ENCODE measurements at places on chromosomes 1 and 21.

DNA sequence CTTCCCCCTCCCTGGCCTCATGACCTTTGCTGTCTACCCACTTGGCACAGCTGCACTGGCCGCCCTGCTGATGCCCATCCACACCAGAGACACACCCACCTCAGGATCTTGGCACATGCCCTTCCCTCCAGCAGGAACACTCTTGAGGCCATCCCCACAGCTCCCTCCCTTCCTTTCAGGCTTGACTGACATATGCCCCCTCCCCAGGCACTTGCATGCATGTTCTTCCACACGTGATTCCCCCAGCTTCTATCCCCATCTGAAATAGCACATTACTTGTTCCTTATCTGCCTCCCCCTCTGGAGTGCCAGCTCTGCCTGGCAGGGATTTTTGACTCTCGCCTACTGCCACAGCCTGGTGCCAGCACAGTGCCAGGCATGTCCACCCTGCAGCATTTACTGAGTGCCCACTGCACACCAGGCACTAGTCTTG lies 98.5 kb upstream of the SLC25A33 start:
- DNase-seq, result no peak

GRCh38 chr1:38831731-38832369 lies 27.7 kb downstream of the RRAGC start:
- DNase-seq, result peak; percentile 68

DNA sequence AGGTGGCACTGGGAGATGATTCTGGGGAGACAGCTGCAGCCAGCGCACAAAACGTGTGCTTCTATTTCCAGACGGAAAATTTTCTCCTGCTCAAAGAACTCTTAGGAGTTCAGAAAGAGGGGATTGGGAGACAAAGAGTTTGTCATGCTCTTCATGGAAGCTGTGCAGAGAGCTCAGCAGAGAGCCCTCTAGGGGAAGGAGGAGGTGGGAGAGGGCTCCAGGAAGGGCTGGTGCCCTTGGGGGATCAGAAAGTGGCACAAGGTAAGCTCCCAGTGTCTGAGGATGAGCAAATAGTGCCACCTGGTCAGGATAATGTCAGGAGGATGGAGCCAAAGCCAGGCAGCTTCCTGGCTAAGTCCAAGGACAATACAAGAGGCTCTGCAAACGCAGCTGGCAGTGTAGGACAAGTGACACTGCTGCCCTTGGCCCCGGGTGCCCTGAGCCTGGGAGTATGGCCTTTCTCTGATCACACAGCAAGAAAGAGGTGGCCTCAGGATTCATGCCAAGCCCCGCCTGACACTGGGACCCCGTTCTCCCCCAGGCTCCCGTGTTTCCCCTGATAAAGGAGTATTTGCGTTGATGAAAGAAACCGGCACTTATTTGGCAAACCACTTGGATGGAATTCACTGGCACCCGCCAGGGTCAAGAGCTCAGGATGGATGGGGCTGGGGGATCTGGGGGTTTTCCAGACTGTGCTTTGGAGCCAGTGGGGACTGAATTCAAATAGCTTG lies 254.0 kb downstream of the PTPRU start:
- no peak for DNase-seq

DNA sequence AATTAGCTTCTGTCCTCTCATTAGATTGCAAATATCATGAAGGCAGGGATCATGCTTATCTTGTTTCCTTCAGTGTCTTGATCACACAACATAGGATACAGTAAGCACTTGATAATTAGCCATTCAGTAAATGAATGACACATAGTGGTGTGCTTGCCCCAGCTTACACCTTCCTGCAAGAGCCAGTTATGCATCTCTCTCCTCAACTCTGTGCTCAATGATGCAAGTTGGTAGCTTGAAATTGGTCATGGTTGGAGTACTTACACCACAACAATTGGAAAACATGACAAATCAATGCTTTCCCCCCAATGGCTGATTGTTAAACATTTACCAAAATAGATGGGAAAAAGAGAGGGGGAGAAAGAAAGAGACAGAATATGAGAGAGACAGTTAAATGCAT lies 129.2 kb downstream of the NUF2 start:
- DNase-seq, result no peak

- no peak for DNase-seq
These were observed 89.8 kb downstream of the KIF14 start for GRCh38 chr1:200530623-200531261.

- no peak for DNase-seq
These were observed 317.6 kb downstream of the SPATA17 start for GRCh38 chr1:217948741-217949140.

GRCh38 chr1:175481126-175482070 lies 262.0 kb downstream of the TNR start:
- peak; percentile 55 for DNase-seq

GRCh38 chr21:39453571-39454179 lies 1.9 kb downstream of the SH3BGR start:
- DNase-seq, result no peak

DNA sequence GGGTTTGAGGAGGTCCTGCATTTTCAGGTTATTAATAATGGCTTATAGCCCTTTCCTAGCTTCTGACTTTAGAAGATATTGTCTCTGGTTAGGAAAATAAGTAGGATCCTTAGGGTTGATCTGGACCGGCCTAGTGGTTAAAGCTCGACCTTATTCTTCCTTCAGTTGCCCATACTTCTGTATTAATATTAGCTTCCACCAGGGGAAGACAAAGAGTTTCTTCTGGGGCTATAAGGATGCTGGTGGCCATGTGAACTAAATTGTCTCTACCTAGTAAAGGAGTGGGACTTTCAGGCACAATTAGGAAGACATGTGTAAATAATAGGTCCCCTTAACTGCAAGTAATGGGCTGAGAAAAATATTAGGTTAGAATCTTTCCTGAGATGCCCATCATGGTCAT lies 20.6 kb upstream of the FCGR2A start:
- DNase-seq, result peak; percentile 60

DNA sequence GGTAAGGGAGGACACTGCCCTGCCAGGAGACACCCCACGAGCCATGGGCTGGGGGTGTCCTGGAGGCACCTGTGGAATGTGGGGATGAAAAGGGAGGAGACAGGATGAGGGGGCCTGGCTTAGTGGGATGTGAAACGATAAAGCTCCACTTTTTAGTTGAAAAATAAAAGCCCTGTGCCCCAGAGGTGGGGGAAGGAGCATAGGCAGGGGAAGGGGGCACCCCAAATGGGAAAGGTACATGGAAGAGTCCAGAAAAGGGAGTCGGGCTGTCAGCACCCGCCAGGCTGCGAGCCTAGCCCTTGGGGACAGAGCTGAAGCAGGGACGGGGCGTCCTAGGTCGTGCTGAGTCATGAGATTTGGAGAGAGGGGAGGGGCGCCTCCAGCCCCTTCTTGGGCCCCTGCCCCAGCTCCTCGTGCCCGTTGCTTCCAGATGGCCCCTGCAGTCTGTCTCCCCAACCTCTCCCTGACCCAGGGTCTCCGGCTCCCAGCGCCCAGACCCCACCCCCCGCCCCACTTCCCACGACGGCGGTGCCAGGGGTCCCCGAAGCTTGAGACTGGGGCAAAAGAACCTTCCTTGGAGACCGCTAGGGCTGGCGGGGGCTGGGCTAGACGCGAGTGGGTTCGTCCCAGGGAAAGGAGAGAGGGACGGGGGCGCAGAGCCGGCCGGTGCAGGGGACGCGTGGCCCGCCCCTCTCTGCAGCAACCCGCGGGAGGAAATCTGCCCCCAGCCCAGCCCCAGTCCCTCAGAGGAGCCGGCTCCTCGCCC lies 795 bp downstream of the SYT2 start:
- DNase-seq, result no peak

DNA sequence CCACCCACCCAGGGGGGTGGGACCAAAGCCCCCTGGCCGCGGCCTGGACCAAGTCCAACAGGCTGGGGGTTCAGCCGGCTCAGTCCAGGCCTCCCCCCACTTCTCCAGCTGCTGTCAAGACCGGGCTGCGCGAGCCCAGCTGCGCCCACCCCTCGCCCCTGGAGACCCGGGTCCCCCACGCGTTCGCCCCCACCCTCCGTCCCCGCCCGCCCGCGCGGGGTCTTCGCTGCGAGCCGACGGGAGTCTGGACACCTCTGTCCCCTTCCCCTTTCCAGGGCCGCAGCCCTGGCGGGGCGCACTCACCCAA lies 253 bp downstream of the RAP1GAP start:
- DNase-seq, result no peak

- DNase-seq, result no peak
These were observed 4.6 kb downstream of the KRTAP10-12 start for GRCh38 chr21:44701541-44701940.

DNA sequence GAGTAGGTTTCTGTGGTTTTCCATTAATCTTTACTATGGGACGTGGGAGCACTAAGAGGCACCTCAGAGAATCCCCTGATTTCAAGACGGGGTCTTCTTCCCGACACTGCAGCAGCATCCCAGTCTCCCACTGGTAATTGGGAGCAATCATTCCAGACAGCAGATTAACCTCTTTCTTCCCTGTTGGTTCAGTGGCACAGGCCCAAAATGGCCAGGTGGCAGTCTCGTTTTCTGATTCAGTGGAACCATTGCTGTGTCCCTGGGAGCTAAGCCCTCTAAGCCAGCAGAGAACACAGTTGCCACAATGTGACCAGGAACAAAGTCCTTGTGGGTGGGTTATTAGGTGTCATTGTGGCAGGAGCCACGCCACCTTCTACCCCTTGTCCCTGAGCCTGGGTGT lies 342.1 kb downstream of the MATN1 start:
- no peak for DNase-seq

DNA sequence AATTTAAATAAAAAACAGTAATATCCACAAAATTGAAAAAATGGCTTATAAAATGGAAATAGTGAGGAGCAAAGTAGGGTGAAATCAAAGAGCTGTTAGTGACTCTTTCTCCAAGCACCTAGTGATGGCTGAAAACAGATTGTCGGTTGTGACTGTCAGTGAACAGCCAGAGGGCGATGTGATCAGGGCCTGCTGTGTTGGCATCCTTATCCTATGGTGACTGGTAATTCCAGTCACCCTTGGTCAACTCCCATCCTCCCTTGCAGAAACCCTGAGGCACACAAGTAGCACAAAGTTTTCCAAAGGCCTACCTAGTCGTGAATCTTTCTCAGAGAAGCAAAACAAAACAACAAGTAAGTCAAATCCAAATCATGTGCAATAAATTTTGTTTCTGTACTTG lies 599.8 kb upstream of the CXADR start:
- DNase-seq, result no peak

DNA sequence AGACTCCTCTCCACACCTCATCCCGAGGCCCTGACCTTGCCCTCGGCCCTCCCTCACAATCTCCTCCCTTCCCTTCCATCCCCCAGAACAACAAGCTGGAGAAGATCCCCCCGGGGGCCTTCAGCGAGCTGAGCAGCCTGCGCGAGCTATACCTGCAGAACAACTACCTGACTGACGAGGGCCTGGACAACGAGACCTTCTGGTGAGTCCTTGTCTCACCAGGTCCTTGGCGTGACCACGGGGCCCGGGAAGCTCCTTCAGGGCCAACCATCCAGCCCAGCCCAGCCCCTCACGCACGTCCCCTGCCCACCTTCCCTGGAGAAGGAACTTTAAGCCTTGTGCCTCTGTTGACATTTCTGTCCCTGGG lies 15.6 kb downstream of the PODN start:
- DNase-seq, result no peak

Data from erythroblast (primary cell).